Amniotic epithelial cell (primary cell): ENCODE measurements at places on chromosomes 11 and 22.
A peak's percentile ranks its signal among the peaks of the same experiment; 100 is the strongest.

GRCh38 chr11:66316849-66317251, at the start of gene CD248:
TSS of gene CD248 (minus strand) at chr11:66317044. CDS start at chr11:66317027, 17 bp downstream.
- peak; percentile 63 for DNase-seq

- peak; percentile 84 for DNase-seq
Measured at GRCh38 chr11:8765294-8765693, 82.7 kb downstream of the RPL27A start.

DNA sequence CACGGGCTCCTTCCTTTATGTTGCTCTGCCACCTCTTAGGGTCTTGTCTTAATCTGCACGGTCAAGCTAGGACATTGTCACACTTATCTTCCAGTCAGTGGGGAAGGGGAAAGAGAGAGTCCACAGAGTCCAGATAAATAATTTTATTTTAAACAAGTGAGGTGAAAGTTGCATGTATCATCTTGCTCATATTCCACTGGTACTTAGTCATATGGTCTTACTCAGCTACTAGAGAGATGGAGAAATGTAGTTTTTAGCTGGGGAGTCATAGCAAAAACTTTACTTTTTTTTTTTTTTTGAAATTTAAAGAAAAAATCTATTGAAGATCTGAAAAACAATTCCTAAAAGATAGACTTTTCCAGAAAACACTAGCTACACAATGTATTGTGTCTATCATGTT, 29.0 kb downstream of the PDE3B start:
- DNase-seq, result peak; percentile 50

DNA sequence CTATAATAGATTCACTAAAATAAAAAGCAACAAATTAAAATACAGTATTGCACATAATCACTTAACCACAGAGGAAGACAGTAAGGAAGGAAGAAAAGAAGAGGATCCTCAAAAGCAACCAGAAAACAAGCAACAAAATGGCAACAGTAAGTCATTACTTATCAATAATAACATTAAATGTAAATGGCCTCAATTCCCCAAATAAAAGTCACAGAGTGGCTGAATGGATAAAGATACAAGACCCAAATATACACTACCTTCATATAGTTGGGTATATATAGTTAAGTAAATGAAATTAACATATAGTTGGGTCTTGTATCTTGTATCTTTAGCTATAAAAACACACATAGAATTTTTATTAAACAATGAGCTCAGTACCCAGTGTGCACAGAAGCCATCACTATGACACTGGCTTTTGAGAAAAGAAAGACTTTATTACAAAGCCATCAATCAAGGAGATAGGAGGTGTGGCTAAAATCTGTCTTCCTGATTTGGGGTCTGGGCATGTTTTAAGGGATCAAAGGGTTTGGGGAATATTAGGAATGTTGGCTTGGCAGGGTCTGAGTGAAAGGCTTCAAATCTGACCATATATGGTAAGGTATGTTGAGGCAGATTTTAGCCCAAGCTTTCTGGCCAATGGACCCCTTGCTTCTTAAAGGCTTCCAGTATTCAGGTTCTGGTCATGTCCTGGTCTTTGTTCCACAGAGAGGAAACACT, 13.4 kb upstream of the GLYAT start:
- DNase-seq, result no peak

GRCh38 chr11:77302752-77303151, 1.3 kb upstream of the GDPD4 start:
- DNase-seq, result no peak

GRCh38 chr11:21546703-21547102, 646.2 kb upstream of the ANO5 start:
- DNase-seq, result no peak

DNA sequence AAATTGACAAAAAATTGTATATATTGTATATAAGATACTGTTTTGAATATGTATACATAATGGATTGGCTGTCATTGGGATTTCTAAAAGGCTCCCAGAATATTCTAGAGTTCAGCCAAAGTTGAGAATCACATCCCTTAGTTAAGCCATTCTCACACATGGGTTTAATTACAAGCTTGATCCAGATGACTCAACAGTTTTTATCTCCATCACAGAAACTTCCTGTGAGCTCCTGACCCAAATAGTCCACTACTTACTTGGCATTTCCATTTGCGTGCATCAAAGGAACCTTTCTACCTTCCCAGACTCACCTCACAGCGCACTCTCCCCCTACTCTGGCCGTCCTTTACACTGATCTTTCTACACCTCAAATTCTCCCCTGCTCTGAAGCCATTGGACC, 184.8 kb upstream of the ARHGAP20 start:
- DNase-seq, result peak; percentile 54

- DNase-seq, result no peak
Measured at GRCh38 chr11:60947700-60948099, 4.3 kb downstream of the SLC15A3 start.

- no peak for DNase-seq
Measured at GRCh38 chr22:34416022-34416860, 496.0 kb upstream of the LARGE1 start.

DNA sequence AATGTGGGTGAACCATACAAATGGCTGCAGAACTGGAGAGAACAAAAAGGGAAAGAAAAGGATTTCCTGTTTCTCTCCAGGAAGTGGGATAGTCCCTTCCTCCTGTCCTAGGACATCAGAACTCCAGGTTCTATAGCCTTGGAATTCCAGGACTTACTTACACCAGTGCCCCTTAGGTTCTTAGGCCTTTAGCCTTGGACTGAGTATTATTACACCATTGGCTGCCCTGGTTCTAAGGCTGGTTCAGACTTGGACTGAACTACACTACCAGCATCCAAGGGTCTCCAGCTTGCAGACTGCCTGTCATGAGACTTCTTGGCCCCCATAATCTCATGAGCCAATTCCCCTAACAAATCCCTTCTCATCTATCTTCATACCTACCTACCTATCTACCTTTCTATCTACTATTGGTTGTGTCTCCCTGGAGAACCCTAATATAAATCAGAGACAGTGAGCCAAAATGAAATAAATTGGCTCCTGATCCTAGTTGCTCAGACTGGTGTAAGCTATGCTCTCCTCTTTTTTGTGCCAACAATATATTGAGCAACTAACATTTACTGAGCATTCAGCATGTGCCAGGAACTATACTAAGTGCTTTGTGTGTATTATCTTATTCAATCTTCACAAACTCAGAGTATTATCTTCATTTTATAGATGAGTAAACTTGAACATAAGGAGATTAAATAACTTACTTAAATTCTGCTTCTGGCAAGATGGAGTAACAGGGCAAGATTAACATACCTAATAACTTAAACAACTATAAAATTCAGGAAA, 303.7 kb downstream of the TTC28 start:
- DNase-seq, result peak; percentile 42

DNA sequence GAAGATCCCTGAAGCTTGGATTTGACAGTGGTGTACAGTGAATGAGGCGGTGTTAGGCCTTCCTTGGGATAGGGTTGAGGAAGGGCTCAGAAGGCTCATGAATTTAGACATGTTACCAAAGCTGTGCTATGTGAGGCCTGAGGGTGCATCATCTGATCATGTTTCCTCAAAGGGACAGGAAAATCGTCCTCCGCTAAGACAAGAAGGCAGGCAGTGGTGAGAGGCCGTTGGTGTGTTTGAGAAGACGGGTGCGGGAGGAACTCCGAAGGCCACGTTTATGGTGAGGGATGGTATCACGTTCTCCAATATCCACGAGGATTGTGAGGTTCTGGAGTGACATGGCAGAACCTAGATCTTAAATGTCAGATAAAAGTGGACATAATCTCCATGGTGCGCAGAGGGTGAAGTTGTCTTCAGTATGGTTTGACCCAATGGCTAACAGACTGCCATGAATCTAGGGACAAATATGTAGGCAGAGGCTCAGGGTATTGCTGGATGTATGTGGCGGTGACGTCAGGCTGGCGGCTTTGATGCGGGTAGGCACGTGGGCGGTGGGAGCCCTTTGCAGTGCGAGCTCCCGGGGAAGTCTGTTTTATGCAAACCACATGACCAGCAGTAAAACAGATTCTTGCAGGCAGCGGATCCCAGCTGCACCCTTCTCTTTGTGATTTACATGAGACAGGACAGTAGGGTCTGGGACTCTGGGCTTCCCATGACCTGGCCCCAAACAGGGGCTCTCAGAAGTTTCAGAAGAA, 242.3 kb upstream of the B3GAT1 start:
- no peak for DNase-seq

GRCh38 chr11:67630943-67631331, 1.2 kb upstream of the NUDT8 start:
- no peak for DNase-seq

DNA sequence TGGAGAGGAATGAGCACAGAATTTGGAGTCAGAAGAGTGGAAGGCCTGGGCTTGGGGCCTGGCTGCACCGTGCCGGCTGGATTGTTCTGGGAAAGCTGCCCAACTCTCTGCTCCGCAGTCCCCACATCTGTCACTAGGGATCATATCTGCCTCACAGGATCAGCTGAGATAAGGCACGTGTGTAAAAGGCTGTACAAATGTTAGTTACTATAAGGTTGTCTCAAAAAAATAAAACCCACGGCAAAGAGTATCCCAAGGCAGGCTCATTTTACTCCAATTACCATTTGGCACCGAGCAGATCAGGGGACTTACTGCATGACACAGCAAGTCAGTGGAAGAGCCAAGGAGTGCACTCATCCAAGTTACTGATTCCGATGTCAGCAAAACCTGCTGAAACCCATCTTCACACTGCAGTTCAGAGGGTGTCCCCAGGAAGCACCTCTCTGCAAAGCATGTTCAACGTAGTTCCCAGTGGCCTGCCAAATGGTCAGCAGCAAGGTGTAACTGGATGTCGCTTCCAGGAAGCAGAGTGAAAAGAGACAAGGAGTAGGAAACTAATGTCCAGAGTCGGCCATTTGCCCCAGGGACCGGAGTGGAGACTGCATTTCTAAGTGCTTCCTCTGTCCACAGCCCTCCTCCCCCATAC, 18.1 kb upstream of the MRTFA start:
- DNase-seq, result peak; percentile 58

DNA sequence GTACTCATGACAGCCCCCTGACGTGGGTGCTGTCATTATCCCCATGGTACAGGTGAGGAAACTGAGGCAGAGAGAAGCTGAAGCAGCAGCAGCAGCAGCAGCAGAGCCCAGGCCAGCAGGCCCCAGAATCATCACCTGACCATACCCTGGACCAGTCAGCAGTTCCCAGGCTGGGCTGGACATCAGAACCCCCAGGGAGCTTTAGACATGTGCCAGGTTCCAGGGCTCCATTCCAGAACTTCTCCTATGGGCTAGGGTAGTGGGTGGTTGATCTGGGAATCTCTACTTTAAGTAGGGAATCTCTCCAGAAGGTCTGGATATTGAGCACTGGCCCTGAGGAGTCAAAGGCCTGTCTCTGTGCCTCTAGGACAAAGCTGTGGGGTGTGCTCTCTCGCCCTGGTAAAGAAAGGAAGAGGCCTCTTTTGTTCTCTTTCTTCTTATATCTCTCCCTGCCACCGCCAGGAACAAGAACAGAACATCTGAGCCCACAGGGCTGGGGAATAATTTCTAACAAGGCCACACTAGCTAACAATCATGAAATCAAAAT, 26.6 kb downstream of the MAFF start:
- DNase-seq, result no peak

DNA sequence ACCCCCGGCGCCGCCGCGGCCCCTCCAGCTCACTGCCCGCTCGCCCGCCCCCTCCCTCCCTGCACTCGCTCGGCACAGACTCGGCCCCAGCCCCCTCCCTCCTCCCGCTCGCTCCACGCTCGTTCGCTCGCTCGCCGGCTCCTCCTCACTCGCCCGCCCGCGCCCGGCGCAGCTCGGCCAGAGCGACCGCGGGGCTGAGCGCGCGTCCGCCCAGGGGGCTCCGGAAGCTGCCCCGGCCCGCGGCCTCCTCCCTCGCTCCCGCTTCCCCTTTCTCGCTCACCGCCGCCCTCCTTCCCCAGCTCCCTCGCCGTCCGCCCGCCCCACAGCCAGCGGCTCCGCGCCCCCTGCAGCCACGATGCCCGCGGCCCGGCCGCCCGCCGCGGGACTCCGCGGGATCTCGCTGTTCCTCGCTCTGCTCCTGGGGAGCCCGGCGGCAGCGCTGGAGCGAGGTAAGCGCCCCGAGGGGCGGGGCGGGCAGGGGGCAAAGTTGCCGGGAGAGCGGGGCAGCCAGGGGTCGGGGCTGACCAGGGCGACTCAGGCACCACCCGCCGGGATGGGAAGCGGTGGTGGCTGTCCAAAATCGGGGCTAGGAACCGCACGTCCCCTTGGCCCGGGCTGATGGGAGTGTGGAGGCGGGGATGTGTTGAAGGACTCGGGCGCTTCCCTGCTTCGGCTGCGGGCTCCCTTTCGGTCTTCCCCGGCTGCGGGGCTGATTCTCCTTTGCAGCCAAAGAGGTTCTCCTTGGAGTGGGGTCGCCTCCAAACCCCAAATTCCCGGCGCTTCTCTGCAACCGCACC, at the start of gene SEZ6L:
TSS of gene SEZ6L (plus strand) at position 148 of the 797 bp plus-strand sequence. CDS start at position 356, 208 bp downstream.
- DNase-seq, result no peak

DNA sequence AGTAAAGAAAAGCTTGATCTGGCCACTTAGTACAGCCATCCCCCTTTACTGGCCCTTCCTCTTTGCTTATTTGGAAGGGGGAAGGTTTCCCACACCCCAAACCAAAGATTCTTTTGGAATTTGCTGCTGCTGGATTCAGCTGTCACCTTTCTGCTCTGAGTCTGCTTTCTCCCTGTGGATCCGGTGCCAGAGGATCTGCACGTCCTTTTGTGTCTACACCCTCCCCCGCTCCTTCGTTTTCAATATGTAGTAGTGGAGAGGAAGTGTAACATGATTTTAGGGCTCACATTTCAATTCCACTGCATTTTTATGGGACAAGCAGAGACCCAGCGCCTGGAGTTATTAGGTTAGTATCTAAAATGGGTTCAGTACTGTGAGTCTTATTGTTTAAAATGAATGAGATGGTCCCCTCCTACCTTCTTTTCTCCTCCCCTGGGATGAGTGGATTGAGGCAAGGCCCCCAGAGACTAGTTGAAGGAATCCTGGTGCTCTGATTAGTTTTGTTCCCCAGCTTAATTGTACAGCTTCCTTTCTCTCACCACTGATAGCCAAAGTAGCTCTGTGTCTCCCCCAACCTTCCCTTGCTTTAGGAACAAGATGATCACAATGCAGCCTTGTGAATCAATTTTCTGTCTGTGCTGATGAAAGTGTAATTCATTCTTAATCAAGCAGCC, 30.5 kb upstream of the CABP7 start:
- no peak for DNase-seq

- DNase-seq, result peak; percentile 3
Measured at GRCh38 chr11:107203656-107204055, 185.4 kb upstream of the GUCY1A2 start.

DNA sequence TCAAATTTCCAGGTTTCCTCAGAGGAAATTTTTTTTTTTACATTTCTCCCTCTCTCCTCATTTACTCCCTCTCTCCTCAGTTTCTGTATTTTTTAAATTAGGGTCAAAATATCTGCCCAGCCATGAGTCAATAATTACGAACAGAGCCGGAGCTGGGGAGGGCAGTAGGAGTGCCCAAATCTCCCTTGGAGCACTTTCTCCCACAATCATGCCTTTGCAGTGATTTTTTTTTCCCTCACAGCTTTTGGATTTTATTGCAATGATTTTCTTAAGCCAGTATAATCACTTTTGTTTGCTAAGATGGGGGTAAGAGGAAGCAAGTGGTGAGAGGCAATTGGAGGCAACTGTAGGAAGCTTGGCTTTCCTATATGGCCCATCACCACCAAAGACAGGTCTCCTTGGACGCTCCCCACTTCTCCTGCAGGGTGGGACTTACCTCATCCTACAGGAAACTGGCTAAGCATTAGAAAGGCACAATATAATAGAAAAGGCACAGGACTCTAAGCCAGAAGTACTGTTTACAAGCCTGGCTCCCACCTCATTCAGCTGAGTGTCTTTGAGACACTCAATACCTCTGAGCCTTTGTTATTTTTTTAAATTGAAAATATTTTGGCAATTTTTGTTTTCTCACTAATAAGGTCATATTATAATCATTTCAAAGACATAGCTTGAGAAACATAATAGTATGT, 192.6 kb upstream of the PITPNB start:
- no peak for DNase-seq

- no peak for DNase-seq
Measured at GRCh38 chr11:65992056-65992455, 9.9 kb downstream of the EIF1AD start.
